ENCODE measurements at places on chromosomes 2 and 18. TPM values are rescaled to one million over a fixed set of nuclear protein-coding genes. Genes with fewer than 3 reads are reported as not detected.
A peak's percentile ranks its signal among the peaks of the same experiment; 100 is the strongest.

CNDP1 gene
- total RNA-seq, result not detected

LBX2 gene
- total RNA-seq, result not detected

ZSWIM2 gene
- not detected for total RNA-seq

TTN gene
- 3.8 TPM for total RNA-seq

DNA sequence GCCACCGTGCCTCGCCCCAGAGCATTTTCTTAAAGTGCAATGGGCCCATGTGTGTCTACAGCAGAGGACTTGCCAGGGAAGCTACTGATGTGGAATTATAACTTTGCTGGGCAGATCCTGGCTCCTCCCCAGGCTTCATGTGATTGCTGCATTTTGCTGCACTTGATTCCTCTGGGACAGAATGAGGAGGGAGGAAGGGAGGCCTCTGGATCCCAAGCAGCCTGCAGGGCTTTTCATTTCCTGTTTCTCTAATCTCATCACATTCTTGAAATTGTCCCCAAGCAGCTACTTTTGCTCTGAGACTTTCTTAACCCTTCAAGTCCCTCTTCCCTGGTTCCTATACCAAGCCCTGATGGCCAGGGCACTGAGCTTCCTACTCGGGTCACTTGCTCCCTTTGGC, 134.4 kb upstream of the SEC11C start:
- H3K4me1 ChIP-seq, result peaks cover 39% of the 10 kb centered on the region
- peak; percentile 34 for DNase-seq
- peaks cover 2% of the 10 kb centered on the region for H3K27me3 ChIP-seq
- peak overlapping the region; percentile 84 for H3K27ac ChIP-seq

GRCh38 chr2:46471019-46471583, 8.3 kb upstream of the TMEM247 start:
- no peak for DNase-seq
- peaks cover 7% of the 10 kb centered on the region for H3K4me1 ChIP-seq
- no peaks in the 10 kb centered on the region for H3K36me3 ChIP-seq
- no peak overlapping the region for H3K4me3 ChIP-seq
- H3K27ac ChIP-seq, result no peak overlapping the region

DNA sequence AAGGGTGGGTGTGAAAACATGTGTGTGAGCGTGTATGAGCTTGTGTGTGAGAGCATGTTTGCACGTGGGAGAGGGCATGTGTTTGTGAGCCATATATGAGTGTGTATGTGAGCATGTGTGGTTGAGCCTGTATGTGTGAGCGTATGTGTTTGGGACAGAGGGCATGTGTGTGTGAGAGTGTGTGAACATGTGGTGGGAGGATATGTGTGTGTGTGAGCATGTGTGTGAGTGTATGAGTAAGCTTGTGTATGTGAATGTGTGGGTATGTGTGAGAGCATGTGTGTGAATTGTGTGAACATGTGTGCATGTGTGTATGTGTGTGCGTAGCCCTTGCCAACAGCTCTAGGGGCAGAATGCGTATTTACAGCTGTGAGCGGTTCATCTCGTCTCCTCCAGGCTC, 163.0 kb downstream of the TMEM200C start:
- no peaks in the 10 kb centered on the region for H3K27me3 ChIP-seq
- DNase-seq, result no peak
- H3K4me1 ChIP-seq, result no peaks in the 10 kb centered on the region
- no peak overlapping the region for H3K27ac ChIP-seq
- no peak overlapping the region for H3K4me3 ChIP-seq

DNA sequence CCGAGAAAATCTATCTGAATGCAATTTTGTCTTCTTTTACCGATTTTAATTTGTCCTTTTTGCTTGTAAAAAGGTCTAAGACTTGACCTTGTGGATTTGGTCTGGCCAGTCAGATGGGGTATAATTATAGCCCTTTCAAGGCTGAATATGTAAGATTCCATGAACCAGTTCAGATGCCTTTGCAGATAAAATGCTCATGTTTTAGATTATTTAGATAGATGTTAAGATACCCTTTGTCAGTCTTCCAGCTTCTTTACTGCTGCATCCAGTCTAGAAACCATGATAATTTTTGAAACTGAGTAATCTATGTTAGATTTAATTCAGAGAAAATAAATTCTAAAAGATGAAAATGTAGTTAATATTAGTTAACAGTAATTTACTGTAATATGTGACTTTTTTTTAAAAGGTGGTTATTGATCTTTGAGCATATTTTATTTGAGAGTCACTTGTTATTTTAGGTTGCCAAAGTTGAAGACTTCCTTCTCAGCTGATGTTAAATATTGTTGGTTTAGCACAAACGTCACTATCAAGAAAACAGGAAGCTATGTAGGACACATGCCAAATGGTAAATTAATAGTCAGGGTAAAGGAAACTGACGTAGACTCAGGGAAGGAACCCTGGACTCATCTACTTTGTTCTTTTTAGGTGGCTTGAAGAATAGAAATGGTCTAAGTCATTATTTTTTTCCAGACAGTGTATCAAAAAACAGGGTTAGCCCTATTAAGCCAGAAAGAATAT, 29.8 kb downstream of the BABAM2 start:
- peak overlapping the region; percentile 59 for H3K27ac ChIP-seq
- no peaks in the 10 kb centered on the region for H3K36me3 ChIP-seq
- no peak for DNase-seq

DNA sequence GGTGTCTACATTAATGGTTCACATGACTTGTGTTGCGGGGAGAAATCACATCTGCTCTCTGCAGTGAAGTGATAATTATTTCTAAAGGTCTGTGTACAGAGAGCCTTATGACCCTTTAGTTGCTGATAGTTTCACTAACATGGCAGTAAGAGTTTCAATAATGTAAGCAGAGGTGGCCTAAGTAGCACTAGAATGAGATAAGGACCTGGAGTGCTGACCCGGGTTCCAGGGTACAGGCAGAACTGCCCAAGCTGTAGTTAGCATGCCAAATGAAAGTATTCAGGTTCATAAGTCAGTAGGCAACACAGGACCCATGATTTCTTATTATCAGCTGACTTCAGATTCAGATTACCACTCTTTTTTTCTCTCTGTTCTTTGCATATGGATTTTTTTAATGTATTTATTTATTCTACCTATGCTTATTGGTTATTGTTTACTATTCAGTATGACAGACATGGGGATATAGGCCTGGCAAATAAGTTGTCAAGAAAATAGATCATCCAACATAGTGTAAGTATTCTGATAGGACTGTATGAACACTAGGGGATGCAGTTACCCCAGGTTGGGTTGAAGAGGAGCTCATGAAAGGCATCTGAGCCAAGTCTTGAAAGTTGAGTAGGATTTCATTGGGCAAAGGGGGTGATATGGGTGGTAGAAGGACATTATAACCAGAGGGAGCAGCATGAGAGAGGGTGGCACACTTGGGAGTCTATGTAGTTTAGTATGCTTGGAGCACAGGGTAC, 105.2 kb downstream of the CCDC85A start:
- peak overlapping the region; percentile 39 for H3K27ac ChIP-seq
- peaks cover 4% of the 10 kb centered on the region for H3K27me3 ChIP-seq
- no peaks in the 10 kb centered on the region for H3K36me3 ChIP-seq
- no peak for DNase-seq
- no peak overlapping the region for H3K4me3 ChIP-seq
- peaks cover 21% of the 10 kb centered on the region for H3K4me1 ChIP-seq

DNA sequence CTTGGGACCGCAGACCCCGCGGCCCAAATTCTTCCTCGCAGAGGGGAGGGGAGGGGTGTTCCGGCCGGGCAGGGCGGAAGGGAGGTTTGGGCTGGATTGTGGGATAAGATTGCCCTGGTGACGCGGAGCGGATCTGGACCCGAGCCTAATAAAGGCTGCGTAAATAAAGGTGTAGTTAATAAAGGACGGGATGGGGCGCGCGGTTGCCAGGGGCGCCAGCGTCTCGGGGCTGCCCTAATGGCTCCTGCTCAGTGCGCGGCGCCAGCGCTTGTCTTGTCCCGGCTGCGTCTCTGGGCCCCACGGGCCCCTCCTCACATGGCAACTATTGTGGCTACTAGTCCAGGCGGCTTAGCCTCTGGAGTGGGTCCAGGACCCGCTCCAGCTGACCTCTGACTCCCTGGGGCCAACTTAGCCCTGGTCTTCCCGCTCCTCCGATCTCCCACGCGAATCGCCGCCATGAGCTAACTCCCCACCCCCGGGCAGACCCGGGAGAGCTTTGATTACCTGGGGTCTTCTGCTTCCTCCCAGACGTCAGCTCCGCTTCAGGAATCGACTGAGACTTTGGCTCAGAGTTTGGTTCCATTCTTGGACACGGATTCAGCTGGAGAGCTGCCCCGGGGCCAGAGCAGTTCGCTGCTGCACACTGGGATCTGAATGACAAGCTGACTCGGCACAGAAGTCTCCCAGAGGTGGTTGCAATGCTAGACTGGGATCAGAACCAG, 36.5 kb downstream of the SLC25A52 start:
- H3K27me3 ChIP-seq, result no peaks in the 10 kb centered on the region
- H3K4me1 ChIP-seq, result peaks cover 5% of the 10 kb centered on the region
- no peak overlapping the region for H3K27ac ChIP-seq
- H3K4me3 ChIP-seq, result no peak overlapping the region
- DNase-seq, result no peak

DNA sequence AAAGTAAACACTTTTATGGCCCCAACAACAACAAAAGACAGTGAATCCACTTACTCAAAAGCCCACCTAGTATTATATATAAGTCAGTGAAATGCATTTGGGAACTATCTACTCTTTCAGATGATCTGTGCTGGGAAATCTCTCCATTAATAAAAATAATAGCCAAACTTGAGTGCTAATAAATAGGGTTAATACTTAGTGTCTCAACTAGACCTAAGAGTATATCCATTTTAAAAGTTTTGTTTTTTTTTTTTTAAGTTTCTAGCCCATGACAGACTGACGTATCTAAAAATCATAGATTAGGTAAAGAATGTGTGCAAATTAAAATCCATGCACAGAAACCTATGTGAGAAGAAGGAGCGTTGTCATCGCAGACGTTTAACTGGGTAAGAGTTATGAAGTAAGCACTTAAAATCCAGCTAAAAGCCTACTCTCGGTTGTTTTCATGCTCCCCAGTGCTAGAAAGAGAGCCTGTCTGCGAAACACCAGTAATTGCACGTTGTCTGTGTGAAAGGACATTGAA, 83.4 kb upstream of the PELI1 start:
- DNase-seq, result no peak
- peak overlapping the region; percentile 12 for H3K27ac ChIP-seq
- peaks cover 24% of the 10 kb centered on the region for H3K4me1 ChIP-seq
- no peaks in the 10 kb centered on the region for H3K36me3 ChIP-seq
- peak overlapping the region; percentile 82 for H3K4me3 ChIP-seq

- no peak overlapping the region for H3K4me3 ChIP-seq
- H3K27ac ChIP-seq, result no peak overlapping the region
- DNase-seq, result no peak
- H3K4me1 ChIP-seq, result no peaks in the 10 kb centered on the region
- peaks cover 16% of the 10 kb centered on the region for H3K36me3 ChIP-seq
Measured at GRCh38 chr2:332592-332991, 44.7 kb upstream of the ALKAL2 start.

DNA sequence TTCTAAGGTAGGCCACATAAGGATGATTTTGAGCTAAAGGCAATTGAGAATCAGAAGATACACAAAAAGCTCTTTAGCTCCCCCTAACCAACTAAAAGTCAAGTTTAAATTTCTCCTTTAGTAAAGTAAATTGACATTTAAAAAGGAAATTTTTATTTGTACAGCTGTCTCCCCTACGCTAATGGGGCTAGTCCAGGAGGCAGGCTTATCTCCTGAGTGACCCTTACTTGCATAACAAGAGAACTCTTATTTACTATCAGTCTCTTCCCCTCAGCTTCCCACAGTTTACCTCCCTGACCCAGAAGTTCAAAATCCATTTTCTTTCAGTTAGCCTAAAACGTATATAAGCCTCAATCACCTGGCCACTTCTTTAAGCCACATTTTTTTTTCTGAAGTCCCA, 1002.8 kb upstream of the NRXN1 start:
- no peak overlapping the region for H3K4me3 ChIP-seq
- no peak for DNase-seq
- no peaks in the 10 kb centered on the region for H3K36me3 ChIP-seq
- H3K27ac ChIP-seq, result no peak overlapping the region

DNA sequence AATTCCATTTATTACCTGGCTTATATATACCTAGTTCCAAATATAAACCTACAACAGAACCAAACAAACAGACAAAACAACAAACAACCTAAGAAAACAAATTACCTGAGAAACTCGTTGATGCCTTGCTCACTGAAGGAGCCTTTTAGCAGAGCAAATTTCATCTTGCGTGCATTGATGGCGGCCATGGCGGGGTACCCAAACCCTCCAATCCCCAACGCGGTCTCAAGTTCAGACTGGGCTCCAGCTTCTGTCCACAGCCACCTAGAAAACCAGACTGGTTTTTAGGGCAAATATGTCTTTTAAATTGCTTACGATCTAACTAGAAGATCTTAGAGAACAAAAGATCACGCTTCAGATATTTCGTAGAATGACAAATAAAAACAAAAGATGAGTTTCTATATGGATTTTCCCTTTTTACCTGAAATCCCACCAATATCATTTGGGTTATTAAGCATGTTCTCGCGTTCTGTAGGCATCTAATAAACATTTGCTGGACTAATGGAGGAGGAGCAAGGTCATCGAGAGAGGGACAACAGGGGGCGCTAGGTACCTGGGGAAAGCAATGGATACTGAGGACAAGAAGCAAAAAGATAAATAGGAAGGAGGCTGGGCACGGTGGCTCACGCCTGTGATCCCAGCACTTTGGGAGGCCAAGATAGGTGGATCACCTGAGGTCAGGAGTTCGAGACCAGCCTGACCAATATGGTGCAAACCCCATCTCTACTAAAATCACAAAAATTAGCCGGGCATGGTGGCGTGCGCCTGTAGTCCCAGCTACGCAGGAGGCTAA, 25.2 kb downstream of the PDIA6 start:
- no peaks in the 10 kb centered on the region for H3K27me3 ChIP-seq
- H3K36me3 ChIP-seq, result peaks cover 60% of the 10 kb centered on the region
- H3K27ac ChIP-seq, result peak overlapping the region; percentile 63
- no peaks in the 10 kb centered on the region for H3K4me1 ChIP-seq
- DNase-seq, result peak; percentile 59
- H3K4me3 ChIP-seq, result peak overlapping the region; percentile 33

GRCh38 chr2:191895195-191895594, 48.3 kb upstream of the CAVIN2 start:
- H3K4me3 ChIP-seq, result no peak overlapping the region
- H3K27me3 ChIP-seq, result no peaks in the 10 kb centered on the region
- H3K27ac ChIP-seq, result no peak overlapping the region
- no peak for DNase-seq

DNA sequence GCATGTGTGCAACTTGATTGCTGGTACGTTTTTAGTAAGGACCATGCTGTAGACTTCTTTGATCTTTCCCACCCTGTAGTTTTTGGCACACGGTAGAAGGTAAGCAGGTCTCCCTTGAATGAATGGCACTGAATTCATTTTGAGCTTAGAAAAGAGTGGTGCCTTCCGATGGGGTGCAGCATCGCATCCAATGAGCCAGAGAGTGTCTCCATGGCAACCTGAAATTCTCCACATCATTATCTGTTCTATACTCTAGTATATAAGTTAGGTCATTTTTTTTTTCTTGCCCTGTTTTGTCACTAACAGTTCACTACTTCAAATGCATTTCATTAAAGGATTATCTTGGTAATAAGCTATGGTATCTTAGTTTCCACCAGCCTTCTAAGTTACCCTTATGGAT, 81.2 kb upstream of the REV1 start:
- peaks cover 2% of the 10 kb centered on the region for H3K27me3 ChIP-seq
- no peaks in the 10 kb centered on the region for H3K36me3 ChIP-seq
- DNase-seq, result no peak
- no peak overlapping the region for H3K27ac ChIP-seq
- H3K4me3 ChIP-seq, result no peak overlapping the region

- no peak overlapping the region for H3K4me3 ChIP-seq
- no peak for DNase-seq
- no peaks in the 10 kb centered on the region for H3K4me1 ChIP-seq
- H3K36me3 ChIP-seq, result peaks cover 7% of the 10 kb centered on the region
Measured at GRCh38 chr2:241029599-241030332, 31.3 kb downstream of the SNED1 start.

All from endothelial cell (in vitro differentiated cells).